ENCODE measurements at places on chromosomes 12 and 14.

GRCh38 chr12:12714276-12715021 is 2.7 kb upstream of the CDKN1B start:
- ATAC-seq = peak; percentile 5

GRCh38 chr12:84117190-84117589 is 795.4 kb downstream of the SLC6A15 start:
- ATAC-seq = no peak

GRCh38 chr14:98244966-98245569 is 1026.9 kb downstream of the BCL11B start:
- ATAC-seq = no peak

- no peak for ATAC-seq
Measured at GRCh38 chr12:93502802-93503623, 35.7 kb downstream of the MRPL42 start.

DNA sequence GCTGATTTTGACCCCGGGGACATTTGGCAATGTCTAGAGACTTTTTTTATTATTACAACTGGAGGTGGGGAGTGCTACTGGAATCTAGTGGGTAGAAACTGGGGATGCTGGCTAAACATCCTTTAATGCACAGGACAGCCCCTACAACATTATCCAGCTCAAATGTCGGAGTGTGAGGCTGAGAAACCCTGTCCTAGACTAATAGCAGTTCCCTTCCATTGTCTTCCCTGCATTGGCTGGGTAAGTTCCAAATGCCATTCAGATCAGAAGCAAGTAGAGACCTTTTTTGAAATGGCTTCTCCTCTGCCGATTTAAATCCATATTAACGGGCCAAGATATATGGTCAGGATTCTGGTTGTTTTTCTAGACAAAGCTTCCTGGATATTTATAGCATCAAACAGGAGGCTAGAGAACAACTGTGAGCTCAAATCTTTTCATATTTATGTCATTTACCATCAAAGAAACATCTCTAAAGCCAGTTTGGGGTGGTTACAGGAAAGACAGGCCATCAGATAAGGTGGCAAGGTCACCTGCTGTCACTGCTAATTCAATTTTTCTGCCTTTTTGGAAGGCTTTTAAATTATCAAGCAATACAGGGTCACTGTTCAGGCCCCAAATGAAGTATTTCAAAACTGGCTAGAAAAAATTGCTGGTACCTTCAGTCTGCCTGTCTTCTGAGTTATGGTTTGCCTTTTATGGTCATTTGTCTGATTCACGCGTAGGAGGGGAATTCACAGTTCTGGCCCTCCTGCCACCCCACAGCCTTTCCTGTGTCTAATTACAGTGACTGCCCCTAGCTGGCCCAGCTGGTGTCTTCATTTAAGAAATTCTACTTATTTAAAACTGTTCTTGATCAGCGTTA is 20.1 kb upstream of the AKAP5 start:
- ATAC-seq = peak; percentile 37

DNA sequence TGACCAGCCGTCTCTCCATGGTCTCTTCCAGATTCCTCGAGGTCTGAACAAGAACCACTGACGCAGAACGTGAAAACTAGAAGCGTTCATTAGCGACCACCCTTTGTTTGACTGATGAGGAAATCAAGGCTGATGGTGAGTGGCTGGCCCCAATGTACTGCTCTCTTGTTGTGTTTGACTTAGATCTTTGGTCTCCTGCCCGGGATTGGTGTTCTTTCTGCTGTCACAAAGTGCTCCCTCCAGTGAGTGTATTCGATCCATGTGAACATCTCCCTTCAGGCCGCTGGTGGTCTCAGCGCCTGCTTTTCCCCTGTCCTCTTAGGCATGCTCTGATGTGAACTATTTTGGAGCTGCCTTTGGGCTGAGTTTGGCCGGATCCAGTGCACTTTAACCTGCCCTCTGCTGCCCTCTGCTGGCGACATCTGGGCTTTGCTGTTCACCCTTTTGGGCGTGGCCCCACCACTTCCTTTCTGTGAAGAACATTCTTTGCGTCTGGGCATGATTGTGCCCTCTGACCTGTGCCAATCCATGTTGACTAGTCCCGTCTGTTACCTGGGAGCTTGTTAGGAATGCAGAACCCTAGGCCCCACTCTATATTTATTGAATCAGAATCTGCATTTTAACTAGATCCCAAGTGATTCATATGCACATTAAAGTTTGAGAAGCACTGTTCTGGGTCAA is 279.1 kb downstream of the TTC6 start:
- peak; percentile 95 for ATAC-seq

- ATAC-seq = no peak
Measured at GRCh38 chr14:101556566-101557320, 4.6 kb upstream of the DIO3 start.

DNA sequence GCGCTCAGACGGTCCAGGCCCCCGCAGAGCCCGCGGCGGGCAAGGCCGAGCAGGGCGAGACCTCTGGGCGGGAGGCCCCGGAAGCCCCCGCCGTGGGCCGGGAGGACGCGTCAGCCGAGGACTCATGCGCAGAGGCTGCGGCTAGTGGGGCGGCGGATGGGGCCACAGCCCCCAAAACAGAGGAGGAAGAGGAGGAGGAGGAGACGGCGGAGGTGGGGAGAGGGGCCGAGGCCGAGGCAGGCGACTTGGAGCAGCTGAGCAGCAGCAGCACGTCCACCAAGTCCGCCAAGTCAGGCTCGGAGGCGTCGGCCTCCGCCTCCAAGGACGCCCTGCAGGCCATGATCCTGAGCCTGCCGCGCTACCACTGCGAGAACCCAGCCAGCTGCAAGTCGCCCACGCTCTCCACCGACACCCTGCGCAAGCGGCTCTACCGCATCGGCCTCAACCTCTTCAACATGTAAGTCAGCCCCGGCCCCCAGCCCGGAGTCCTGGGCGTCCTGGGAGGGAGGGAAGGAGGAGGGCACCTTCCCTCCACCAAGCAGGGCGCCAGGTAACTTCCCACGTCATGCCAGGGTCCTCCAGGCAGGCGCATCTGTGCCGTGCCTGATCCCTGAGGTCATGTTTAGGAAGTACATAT is 72.4 kb downstream of the IQSEC3 start:
- no peak for ATAC-seq

DNA sequence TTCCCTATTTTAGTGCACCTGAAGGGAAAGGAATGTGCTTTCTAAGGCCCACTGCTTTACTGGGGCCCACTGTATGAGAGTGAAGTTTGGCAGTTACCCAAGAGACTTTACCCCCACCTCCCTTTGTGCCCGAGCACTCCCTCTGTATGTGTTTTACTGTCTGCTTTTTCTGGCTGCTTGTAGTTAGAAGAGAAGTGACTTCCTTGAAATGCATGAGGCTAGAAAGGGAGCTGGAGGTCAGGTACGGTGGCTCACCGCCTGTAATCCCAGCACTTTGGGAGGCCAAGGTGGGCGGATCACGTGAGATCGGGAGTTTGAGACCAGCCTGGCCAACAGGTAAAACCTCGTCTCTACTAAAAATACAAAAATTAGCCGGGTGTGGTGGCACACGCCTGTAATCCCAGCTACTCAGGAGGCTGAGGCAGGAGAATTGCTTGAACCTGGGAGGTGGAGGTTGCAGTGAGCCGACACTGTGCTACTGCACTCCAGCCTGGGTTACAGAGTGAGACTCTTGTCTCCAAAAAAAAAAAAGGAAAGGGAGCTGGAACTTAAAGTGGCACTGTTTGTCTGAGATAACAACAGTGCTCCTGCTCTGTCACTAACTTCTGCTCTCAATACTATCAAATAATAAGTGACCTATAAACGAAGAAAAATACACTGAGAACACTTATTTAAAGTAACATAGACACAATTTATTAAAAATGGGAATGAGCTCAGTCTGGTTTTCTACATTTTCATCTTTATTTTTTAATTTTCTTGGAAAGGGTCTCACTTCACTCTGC is 5.8 kb downstream of the TRIP11 start:
- ATAC-seq = no peak

DNA sequence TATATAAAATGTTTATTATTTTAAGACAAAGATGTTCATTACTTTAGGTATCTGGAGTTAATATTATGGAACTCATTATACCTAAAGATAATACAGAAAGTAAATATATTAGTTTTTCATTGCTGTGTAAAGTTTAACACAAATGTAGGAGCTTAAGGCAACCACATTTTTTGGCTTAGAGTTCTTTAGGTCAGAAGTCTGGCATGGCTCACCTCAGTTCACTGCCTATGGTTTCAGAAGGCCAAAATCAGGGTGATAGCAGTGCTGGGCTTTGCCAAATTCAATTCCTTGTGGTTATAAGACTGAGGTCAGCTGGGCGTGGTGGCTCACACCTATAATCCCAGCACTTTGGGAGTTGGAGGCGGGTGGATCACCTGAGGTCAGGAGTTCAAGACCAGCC is 35.5 kb upstream of the PRPF39 start:
- peak; percentile 37 for ATAC-seq

- no peak for ATAC-seq
Measured at GRCh38 chr12:11879306-11879705, 191.4 kb upstream of the BCL2L14 start.

DNA sequence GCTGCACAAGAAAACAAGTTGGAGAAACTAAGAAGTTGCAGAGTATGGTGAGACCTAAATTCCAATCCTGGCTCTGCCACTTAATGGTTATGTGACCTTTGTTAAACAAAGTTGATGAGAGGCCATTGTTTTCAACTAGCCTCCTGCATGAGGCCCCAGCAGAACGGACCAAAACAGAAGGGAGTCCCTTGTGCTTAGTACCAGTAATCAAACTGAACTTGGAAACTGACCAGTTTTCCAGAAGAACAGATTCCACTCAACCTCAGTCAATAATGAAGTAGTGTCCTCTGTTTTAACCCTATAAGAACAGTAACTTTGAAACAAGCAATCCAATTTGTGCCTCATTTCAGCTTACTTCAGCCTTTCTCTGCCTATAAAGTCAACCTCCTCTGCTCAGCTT is 69.9 kb downstream of the C12orf56 start:
- ATAC-seq = no peak

GRCh38 chr12:128816643-128816920 is 7.2 kb downstream of the SLC15A4 start:
- ATAC-seq = no peak

DNA sequence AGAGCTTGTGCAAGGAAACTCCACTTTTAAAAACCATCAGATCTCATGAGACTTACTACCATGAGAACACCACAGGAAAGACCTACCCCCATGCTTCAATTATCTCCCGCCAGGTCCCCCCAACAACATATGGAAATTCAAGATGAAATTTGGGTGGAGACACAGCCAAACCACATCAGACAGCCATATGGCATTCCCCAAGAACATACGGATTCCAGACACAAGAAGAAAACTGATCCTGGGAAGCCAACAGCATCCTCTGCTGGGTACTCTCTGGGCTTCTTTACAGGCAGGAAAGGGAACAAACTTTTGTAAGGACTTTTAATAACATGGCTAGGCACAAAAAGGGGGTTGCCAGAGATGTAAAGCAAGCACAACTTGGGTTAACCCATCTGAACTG is 127.2 kb downstream of the TMEM132C start:
- ATAC-seq = no peak

DNA sequence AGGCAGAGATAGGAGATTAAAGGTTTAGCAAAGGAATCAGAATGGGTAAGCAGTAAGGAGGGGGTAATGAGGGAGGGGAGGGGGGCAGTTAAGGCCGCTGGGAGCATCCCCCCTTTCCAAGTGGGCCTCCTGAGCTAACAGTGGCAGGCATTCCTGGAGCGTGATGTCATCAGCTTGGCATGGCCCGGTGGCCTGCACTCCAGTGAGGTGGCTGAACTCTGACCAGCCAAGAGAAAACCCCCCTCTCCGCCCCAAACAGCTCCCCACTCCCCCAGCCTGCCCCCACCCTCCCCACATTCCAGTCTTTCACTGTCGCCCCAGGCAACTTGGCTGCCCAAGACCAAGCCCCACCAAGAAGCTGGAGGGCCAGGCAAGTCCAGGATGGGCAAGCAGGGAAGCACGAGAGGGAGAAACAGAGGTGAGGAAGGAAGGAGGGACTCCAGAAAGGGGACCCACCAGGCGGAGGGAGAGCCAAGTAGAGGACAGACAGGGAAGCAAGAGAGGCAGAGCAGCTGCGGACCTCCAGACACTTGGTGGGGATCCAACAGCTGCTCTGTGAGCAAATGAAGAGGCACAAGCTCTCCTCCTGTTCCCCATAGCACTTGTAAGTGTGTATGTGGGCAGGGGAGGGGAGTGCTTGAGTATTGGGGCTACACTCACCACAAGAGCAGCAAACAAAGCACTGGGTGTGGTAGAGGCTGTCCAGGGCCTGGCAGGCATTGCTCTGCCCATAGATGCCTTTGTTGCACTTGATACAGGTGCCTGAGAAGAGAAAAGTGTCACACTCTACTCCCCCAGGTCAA is 4.5 kb downstream of the AJUBA start:
- no peak for ATAC-seq

GRCh38 chr14:92922883-92923743 is at the start of gene CHGA:
TSS of gene CHGA (plus strand) at chr14:92923150. CDS start at chr14:92923360, 210 bp downstream.
- ATAC-seq = peak; percentile 42

DNA sequence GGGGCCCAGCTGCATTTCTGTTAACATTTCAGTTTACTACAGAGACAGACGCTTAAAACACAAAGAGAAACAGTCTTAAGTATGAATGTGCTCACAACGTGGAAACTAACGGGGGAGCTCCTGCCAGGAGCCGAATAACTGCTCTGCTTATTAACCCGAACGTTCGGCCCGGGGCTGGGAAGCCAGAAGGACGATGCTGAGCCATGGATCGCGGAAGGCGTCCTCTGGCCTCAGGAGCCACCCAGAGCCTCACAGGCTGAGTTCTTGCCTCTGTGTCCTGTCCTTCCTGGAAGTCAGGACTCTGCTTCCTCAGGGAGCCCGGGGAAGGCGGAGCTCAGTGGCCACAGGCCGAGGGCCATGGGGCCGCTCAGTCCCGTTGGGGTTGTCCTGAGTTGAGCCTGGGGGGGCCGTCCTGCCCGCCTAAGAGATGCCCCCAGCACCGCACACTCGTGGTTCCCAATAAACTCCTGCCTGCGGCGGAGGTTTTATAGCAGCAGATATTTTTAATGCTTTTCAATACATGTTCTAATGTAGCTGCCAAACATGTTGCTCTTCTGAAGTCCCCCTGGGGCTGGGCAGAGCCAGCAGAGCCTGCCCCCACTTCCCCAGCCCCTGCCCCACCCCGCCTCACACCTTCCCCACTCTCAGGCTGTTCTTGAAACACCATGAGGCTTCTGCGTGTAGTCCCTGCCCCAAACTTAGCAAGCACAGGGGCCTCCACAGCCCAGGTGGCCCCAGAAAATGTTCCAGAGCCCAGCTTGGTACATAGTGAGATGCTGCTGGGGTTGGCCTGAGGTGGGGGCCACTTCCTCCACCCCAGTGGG is 3.4 kb upstream of the TEX22 start:
- ATAC-seq = no peak

Measured in esophagus mucosa (tissue), 1 donor.